ENCODE measurements at places on chromosomes 11 and 22.

GRCh38 chr11:74749127-74749964 is 697 bp downstream of the RNF169 start:
- peak; percentile 9 for DNase-seq

GRCh38 chr11:35875466-35875865 is 68.4 kb upstream of the LDLRAD3 start:
- no peak for DNase-seq

DNA sequence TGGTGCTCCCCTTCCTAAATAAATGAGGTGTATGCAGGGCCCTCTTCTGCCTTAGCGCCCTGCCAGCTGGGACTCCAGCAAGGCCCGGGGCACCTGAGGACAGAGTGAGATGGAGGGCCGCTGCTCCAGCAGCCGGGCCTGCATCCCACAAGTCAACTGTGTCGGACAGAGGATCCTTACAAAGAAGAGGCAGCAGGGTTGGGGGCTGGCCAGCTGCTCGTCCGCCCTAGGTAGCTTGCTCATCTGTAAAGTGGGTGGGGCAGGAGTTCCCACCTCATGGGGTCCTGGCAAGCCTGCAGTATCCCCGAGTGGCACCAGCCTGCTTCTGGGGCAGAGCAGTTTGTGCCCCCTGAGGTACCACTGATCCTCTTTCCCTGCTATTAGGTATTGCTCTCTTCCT is 7.6 kb downstream of the TMEM121B start:
- DNase-seq, result no peak

DNA sequence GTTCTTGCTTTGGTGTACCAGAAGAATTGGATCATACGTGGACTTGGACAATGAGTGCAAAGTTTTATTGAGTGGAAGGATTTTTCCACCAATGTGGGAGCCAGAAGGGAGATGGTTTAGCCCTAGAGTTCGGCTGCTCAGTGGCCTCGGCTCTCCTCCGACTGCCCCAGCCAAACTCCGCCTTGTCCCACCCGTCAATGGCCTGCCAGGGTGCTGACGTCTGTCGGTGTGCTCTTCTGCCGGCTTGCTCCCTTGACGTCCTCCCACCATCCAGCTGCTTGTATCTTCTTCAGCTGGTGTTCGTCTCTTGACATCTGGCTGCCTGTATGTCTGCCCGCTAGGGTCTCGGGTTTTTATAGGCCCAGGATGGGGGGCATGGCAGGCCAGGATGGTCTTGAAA is 154.8 kb downstream of the APOL5 start:
- DNase-seq, result no peak

GRCh38 chr11:42727879-42728278 is 583.9 kb upstream of the API5 start:
- DNase-seq, result no peak

GRCh38 chr11:35031867-35032266 is 107.1 kb upstream of the CD44 start:
- no peak for DNase-seq

DNA sequence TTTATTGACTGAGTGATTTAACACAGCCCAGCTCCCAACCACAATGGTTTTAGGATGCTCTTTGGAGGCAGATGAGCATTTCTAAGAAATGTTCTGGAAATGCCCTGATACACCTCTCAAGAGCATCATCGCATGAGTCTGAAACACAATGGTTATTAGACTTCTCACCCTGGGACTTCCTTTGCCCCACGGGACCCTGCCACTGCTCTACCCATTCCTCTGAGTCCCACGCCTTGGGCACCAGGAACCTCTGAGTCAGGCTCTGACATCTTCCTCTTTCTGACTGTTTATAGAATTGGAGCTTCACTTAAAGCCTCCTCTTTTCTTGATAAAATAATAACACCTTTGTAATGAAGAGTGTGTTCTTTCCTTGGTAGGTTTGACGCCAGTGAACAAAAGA is 85.6 kb upstream of the PARVA start:
- no peak for DNase-seq

DNA sequence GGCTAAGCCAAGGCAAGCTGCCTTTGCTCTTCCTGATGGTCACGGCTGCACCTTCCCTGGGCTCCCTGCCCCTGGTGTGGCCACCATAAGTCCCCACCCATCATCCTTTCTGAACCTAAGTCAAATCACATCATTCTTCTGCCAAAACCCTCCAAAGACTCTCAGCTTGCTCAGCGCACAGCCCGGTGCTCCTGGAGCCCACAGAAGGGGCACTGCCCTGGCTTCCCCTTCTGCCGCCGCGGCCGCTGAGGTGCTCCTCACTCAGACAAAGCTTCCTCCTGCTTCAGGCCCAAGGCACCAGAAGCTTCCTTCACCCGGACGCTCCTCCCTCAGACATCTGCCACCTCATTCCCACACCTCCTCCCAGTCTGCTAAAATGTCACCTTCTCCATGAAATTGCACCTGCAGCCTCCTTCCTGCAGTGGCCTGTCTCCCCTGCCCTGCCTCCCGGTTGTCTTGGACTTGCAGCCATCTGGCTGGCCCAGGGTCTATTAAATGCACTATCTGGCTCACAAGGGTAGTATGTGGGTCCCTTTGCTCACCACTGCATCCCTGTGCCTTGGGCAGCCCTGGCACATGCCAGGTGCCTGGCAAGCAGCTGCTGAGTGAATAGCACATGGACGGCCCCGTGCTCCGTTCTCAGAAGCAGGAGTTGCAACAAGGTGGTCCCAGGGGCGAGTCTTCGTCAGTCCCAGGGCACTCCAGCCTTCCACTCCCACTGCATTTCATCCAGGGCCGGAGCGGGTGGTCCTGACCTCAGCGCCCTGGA is 108.2 kb downstream of the WNT7B start:
- no peak for DNase-seq

GRCh38 chr11:109371444-109372176 is 50.4 kb upstream of the C11orf87 start:
- DNase-seq, result no peak

DNA sequence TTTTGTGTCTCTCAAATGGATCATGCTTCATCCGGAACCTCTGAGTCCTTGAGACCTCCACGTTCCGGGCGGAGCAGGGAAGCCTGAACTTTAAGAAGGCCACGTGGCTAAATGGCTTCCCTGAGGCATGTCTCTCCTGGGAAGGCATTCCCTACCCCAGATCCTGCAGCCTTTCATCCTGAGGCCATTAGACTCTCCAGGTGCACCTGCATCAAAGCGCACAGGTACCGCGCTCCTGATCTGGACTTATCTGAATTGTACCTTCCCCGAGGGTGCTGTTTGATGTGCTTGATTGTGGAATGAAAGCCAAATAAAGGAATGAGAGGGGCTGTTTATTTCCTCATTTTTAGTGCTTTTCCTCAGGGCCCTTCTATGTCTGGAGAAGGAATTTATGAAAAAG is 22.5 kb downstream of the C22orf31 start:
- DNase-seq, result no peak

DNA sequence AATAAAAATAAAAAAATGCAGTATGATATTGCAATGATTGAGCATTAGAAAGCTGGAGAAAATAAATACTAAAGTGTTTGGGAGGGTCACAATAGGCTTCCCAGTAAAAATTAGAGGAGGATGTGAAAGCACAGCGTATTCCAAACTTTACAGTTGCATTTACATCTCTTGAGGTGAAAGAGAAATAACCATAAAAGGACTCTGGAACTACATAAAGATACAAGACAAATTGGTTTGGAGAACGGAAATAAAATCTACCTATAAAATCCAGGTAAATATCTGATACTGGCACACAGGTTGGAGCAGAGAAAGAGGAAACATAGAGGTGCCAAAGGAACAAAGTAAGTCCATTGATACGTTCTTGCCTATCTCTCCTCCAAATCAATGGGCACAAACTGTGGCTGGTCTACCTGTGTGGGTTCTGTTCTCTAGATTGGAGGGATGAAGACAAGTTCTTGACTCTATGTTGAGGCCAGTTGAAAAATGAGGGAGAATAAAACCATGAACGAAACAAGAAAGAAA is at the start of gene MS4A12:
Gene MS4A12 (plus strand): TSS at position 291 of the 522 bp plus-strand sequence. CDS start 4,541 bp downstream, outside the sequence.
- DNase-seq, result no peak

DNA sequence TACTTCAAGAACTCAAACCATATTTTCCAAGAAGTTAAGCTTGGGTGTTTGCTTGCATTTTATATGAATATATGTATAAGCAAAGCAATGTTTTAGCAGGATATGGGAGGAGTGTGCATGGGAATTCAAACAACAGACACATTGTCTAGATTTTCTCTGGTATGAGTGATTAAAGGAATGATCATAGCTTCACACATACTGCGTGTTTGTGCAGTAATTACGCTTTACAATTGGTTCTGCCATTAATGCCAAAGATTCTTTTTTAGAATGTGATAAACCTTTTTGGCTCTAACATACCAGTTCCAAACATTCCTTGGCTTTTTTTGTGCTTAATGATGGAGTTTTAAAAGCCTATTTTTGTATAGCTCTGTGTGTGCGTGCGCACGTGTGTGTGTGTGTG is 54.0 kb downstream of the CCDC34 start:
- no peak for DNase-seq

DNA sequence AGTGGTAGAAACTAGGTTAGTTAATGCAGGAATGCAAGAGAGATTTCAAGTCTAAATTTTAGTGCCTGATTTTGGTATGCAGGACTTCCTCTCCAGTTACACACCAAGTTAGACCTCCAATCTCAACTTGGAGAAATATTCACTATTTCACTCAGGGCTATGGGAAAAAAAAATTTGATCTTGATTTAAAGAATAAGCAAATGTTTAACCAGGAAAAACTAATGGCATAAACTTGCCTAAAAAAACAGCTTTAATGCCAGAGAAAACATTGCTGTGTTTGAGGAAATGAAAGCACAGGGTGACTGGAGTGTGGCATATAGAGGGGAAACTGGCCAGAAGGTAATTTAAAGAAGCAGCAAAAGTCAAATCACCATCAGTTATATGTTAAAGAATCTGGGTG is 575.4 kb upstream of the LRRC4C start:
- DNase-seq, result no peak

- no peak for DNase-seq
These were observed 62.2 kb upstream of the FDX1 start for GRCh38 chr11:110367571-110367970.

DNA sequence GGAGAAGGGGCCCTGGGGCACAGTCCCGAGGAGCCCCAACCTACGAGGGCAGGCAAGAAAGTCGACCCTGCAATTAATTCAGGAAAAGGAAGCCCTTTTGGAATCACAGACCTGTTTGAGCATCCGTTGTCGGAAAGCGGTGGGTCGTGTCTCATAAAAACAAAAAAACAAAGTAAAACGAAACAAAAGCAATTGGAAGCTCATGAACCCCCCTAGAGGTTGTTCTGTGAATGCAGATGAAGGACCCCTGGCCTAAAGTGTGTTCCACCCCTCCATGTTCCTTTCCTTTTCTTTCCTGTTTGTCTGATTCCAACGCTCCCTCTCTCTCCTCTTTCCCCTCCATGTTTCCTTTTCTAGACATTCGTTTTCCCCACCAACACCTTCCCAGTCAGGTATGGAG is 203.7 kb downstream of the GRIK4 start:
- DNase-seq, result no peak

GRCh38 chr11:19713196-19714021 is 772 bp downstream of the NAV2 start:
- no peak for DNase-seq

DNA sequence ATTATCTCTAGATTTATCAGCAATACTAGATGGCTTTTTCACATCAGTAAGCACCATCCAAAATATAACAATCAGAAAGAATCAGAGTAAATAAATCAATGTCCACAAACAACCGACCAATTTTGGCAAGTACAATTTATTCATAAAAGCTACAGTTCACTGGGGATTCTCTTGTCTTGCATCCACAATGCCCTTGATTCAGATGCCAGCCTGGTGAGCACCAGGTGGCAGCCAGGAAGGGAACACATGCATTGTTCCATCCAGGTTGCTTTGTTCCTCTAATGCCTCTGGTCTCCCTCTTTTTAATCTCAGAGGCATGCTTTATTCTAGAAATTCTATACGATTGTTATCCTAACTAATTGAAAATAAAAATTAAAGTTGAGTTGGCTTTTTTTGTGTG is 242.1 kb upstream of the KIRREL3 start:
- DNase-seq, result no peak

- DNase-seq, result no peak
These were observed 60.9 kb downstream of the SYT13 start for GRCh38 chr11:45225277-45225676.

DNA sequence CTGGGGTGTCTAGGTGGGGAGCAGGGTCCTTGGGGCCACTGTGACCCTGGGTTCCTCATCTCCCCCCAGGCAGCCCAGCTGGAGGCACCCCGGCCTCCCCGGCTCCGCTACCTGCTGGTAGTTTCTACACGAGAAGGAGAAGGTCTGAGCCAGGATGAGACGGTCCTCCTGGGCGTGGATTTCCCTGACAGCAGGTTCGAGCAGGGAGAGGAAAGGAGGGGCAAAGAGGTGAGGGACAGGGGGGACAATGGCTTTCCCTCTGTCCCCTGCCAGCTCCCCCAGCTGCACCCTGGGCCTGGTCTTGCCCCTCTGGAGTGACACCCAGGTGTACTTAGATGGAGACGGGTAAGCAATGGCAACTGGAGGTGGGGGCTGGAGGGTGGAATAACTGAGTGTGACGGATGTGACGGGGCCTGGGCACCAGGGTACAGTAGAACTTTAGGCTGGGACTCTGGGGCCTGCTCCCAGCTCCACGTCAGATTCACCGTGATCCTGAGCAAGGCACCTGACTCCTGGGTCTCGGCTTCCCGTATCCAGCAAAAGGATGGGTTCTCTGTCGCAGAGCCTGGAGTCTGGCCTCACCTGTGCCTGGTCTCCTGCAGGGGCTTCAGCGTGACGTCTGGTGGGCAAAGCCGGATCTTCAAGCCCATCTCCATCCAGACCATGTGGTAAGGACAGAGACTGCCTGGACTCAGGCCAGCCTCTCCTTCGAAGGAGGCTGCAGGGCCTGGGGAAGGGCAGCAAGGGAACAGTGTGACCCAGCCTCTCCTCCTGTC is 3.6 kb downstream of the SSH3 start:
- no peak for DNase-seq

- DNase-seq, result no peak
These were observed 1104.4 kb upstream of the CCDC90B start for GRCh38 chr11:84390441-84391078.

- DNase-seq, result no peak
These were observed 2.1 kb upstream of the HSPA8 start for GRCh38 chr11:123063826-123064657.

- no peak for DNase-seq
These were observed 5.9 kb downstream of the RNF215 start for GRCh38 chr22:30381264-30381663.

DNA sequence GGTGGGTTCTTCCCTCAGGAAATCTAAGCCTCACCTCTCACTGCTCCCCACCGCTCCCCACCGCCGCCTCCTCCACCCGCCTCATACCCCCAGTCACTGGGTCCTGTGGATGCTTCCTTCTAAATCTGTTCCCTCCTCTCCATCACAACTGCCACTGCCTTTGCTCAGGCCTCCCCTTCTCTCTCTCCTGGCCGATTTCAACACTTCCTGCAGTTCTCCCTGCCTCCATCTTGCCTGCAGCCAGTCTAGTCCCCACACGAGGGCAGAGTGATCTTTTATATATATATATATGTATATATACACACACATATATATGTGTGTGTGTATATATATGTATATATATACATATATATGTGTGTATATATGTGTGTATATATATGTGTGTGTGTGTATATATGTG is 27.8 kb downstream of the CREB3L1 start:
- no peak for DNase-seq
